ENCODE measurements at places on chromosomes 5 and 9.
A peak's percentile ranks its signal among the peaks of the same experiment; 100 is the strongest.

DNA sequence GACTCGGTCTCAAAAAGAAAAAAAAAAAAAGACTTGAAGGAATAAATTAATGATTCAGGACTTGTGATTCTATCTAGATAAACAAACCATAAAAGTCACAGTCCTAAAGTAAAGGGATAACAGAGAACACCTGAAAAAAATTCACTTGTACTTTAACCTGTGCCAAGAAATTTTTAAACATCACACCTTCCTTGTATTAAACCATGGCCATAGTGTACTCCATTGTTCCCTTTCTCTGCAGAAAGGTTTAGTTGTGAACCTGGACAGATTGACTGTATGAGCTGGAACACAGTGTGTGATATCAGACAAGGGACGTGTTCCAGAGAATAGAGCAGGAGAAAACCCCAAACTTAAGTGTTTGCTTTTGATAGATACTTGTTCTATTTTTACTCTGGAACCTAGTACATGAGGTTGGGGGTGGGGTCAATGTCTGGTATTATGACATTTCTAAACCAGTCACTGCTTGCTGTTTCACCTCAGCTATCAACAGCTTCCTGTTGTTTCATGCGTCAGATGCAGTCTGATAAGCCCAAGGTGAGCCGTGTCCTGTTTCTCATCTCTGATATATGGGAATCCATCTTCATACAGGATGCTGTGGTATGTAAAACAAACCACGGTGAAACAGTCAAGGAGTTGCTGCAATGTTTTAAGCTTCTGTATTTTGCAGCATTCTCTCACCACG, 62.5 kb upstream of the ITGA1 start:
- peak; percentile 48 for DNase-seq

DNA sequence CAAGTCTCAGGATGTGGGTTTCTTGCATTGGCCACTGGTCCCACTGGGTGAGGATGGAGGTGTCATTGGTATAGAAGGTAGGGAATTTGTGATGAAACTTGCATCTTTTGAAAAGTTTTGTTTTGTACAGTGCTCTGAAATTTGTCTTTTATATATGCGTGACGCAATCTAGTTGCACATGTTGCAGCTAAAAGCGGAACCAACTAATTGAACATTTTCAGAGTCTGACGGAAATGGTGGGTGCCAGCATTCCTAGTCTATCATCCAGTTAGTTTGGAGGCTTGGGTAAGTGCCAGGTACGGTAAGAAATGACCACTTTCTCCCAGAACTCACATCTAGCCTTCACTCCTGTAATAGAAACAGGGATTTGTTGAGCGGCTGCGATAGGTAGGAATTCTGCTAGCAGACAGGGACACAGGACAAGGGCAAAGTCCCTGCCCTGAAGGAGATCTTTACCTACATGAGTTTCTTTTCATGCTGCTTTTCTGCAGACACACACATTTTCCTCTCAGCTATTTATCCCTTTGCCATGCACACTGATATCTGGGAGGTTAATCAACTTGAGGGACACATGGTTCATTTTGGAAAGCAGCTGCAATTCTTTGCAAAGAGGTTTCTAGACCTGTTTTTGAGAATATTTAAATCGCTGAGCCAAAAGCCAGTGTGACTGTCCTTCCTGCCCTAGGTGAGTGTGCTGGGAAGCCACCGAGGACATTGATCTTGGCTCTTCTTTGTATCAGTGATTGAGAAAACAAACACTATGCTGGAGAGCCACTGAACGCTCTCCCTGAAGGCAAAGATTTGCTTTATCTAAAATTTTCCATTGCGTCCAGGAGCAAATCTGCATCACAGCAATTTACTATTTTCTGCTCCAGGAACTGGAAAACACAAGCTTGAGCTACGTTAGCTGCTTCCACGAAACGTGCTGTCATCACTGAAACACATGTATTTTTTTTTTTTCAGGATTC, 89.7 kb downstream of the DAP start:
- DNase-seq, result no peak

GRCh38 chr5:96175090-96175489, 213.4 kb upstream of the ELL2 start:
- no peak for DNase-seq

DNA sequence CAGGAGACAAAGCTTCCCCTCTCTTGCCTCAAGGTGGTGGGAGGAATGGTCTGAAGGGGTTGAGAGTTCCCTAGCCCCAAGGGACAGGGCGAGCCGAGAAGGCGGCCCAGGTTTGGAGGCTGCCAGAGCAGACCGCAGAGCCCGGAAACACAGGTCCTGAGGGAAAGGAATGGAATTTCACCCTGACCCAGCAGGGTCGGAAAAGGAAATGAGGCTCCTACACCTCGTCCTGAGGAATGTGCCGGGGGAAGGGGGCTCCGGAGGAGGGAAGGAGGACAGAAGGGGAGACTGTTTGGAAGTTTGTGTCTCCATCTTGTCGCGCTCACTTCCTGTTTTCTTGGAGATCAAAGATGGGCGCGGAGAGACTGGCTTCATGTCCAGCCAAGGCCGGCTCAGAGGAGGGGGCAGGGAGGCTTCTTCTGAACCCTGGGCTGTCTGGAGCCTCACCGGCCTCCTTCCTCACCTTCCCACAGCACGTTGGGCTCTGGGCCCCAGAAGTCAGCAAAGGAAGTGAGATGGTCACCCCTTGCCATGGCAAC, 9.6 kb downstream of the ENG start:
- DNase-seq, result no peak

DNA sequence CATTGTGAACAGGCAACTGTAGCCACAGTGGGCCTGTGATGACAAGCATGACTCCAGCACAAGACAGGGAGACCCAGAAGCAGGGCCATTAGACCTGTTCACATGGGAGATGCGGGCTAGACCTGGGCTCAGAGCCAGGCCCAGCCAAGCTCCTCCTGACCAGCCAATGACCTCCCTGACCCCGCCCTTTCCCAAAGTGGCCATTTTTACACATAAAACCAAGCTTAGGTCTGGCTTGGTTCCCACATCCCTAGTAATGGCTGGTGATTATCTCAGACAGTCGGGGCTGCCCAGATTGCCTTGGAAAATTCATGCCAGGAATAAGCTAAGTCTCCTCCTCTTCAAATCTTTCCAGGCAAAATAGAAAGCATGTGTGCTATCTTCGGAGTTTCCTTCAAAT, 94.1 kb downstream of the FRMD3 start:
- DNase-seq, result no peak

DNA sequence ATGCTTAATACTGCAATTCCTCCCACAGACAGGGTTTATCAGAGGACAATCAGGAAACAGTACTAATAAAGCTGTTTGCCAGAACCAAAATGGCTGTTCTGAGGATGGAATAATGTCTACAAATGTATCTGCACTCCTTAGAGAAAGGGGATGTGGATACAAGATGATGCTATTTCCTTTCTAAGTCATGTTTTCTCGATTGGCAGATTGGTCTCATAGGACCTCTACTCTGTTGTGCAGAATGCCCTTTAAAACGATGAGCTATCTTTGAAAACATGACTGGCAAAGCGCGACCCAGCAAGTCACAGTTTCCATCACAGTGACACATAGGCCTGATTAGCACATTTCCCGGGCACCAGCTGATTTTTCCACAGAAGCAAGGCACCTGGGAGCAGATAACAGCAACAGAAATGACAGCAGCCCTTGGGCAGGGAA, 54.0 kb downstream of the AOPEP start:
- no peak for DNase-seq

- DNase-seq, result no peak
Measured at GRCh38 chr9:135648494-135649410, 9.4 kb upstream of the GLT6D1 start.

- DNase-seq, result no peak
Measured at GRCh38 chr9:130144703-130145102, 27.5 kb upstream of the NCS1 start.

- DNase-seq, result no peak
Measured at GRCh38 chr9:89969156-89969675, 364.4 kb downstream of the GADD45G start.

GRCh38 chr5:37855438-37855837, 15.6 kb upstream of the GDNF start:
- DNase-seq, result no peak

GRCh38 chr5:124957063-124957462, 210.6 kb upstream of the ZNF608 start:
- DNase-seq, result no peak

DNA sequence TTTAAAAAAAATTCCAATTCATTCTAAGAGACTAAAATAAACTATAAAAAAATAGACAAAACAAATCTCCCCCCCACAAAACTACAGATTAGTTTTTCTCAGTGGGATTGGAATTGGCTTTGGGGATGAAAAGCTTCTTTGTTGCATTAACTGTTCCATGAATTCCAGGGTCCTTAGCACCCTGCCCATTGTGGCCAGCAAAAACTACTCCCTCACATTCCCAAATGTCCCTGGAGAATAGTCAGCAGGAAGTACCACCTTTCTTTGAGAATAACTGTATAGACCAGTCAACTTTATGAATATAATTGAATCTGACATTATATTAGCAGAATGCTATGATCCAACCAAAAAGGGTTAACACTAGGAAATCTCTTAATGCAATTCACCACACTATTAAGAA, 147.9 kb downstream of the LPAR1 start:
- DNase-seq, result no peak

DNA sequence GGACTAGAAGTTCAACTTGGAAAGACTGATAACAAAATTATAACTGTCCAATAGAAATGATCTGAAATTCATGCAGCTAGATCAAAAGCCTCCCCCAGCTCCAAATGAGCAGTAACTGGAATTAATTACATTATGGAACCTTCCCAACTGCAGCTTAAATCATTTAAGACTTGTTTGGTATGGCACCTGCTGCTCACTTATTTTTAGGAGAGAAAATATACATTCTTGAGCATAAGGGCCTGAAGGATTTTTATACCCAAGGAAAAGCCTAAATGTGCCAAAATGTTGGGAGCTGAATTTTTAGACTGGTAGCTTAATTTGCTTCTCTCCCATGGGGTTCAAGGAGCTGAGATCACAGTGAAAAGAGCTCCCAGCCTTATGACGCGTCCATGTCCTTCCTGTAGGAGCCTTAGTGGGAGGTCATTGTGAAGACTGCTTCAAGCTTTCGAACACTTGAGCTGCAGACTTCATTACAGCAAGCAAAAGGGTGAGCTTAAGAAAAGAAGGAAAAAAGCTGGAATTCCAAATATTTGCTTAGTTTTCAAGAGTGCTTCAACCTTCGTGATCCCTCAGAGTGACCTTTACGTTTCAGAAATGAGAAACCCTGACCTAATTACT, 276.0 kb downstream of the DMAC1 start:
- DNase-seq, result no peak

- DNase-seq, result no peak
Measured at GRCh38 chr9:132937463-132937901, 6.9 kb downstream of the TSC1 start.

DNA sequence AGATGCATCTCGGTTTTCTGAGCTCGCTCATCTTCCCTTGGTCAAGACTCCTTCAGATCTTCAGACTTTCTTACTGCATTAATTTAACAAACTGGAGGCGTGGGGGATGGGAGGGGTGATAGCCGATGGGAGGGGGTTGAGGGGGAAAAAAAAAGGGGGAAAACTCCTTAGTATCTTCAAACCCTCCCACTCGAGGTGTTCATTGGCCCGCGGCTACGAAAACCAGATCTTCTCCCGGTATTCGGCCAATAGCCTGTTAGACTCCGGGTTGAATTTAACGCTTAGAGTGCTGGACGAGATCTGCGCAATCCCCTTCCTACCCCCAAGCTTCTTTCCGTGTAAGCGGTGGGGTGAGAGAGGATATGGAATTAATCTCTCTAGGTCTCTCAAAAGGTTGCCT, 689 bp upstream of the GLRA1 start:
- DNase-seq, result no peak

GRCh38 chr9:113600023-113600823, 136.7 kb downstream of the RGS3 start:
- DNase-seq, result no peak

Data from stimulated activated CD4-positive, alpha-beta T cell treated with anti-CD3 and anti-CD28 coated beads, Interleukin-4, amount 100 ng/mL, for 4 hours (primary cell).